Ascending aorta (tissue), 2 donors: ENCODE measurements at places on chromosomes 5 and 9. TPM values are rescaled to one million over a fixed set of nuclear protein-coding genes. Genes with fewer than 3 reads are reported as not detected.

DNA sequence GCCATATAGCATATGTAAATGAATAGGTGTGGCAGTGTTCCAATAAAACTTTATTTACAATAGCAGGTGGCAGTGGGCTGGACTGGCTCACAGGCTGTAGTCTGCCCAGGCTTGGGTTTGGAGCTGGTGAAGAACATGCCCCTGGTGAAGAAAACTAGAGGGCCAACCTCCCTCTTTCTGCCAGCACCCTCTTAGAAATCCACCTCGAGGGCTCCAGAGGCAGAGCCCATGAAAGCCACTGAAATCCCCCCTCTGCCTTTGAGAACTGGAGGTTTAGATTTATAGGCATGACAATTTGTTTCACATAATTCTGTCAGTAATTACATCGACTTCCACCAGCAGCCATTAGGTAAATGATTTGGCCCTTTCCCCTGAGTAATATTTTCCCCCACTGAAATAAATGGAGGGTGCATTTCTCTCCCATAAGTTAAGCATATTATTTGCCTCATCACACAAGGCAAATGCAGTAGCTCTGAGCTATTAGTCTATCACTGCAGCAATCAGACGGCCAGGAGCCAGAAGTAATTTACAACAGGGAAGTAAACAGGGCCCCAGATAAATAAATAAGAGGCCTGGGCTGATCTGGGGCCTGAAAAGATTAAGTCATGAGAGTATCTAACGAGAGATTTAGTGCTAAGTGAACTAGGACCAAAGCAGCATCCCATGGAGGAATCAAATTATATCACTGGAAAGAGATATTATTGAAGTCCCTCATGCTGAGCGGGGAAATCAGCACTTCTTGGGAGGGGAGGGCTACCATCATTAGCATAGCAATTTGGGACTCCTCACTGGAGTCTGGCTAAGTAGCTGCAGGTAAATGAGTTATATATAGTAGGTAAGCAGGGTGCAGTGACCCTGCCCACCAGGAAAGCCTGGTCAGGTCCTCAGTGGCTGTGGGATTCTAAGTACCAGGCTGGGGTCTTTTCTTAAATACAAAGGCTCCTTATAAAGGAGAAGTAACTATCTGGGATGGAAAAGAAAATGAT, 123.9 kb downstream of the SLIT3 start:
- H3K4me1 ChIP-seq, result no peaks in the 10 kb centered on the region
- H3K36me3 ChIP-seq, result no peaks in the 10 kb centered on the region
- DNase-seq, result no peak
- H3K27ac ChIP-seq, result no peak overlapping the region
- no peaks in the 10 kb centered on the region for H3K27me3 ChIP-seq

GRCh38 chr9:35611230-35611797, 6.3 kb downstream of the TESK1 start:
- no peaks in the 10 kb centered on the region for H3K27me3 ChIP-seq
- H3K4me1 ChIP-seq, result peaks cover 10% of the 10 kb centered on the region
- H3K36me3 ChIP-seq, result peaks cover 28% of the 10 kb centered on the region
- no peak for DNase-seq

GRCh38 chr5:72540759-72541438, 33.7 kb upstream of the ZNF366 start:
- no peaks in the 10 kb centered on the region for H3K36me3 ChIP-seq
- no peaks in the 10 kb centered on the region for H3K4me1 ChIP-seq
- DNase-seq, result no peak
- H3K27me3 ChIP-seq, result no peaks in the 10 kb centered on the region
- H3K4me3 ChIP-seq, result no peak overlapping the region

The CAAP1 gene
- 59.5 TPM for total RNA-seq

The IRX1 gene
- total RNA-seq, result 10.3 TPM

The NINJ1 gene
- total RNA-seq, result 156 TPM

DNA sequence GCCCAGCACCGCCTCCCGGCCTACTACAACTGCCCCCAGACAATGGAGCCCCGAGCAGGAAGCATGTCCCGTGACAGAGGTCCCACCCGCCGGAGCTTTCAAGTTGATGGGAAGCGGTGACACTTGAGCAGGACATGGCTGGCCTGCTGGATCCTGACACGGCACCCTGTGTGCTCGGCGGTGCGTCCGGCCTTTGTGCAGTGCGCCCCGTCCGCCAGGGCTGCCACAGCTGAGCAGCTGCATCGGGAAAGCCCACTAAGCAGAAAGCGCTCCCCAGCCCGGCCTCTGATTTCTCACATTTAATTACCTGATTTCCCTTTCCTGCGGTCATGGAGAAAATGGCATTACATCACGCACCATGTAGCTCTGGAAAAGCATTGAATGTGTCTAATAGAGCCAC, 611.9 kb downstream of the IRX1 start:
- no peak overlapping the region for H3K27ac ChIP-seq
- DNase-seq, result no peak
- no peaks in the 10 kb centered on the region for H3K36me3 ChIP-seq
- H3K27me3 ChIP-seq, result no peaks in the 10 kb centered on the region
- H3K4me3 ChIP-seq, result no peak overlapping the region

DNA sequence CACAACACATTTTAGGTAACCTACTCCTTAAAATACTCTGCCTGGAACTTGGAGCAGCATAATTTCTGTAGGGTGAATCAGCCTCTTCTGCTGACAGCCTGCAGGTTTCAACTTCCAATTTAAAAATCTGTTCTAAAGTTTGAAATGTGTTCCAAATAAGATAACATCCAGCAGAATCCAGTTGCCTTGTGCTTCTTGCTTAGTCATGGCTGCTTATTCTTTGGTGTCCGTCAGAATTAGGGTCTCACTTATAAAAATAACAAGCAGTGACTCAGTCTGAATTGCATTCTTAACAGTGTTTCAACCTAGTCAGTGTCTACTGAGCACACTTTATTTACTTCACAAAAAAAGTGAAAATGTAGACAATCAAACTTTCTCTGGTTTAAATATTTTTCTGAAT, 3.7 kb downstream of the CDH6 start:
- no peak overlapping the region for H3K4me3 ChIP-seq
- no peaks in the 10 kb centered on the region for H3K27me3 ChIP-seq
- H3K27ac ChIP-seq, result no peak overlapping the region
- H3K4me1 ChIP-seq, result no peaks in the 10 kb centered on the region
- H3K36me3 ChIP-seq, result no peaks in the 10 kb centered on the region
- no peak for DNase-seq

The ADAMTS13 gene
- 3.5 TPM for total RNA-seq

DNA sequence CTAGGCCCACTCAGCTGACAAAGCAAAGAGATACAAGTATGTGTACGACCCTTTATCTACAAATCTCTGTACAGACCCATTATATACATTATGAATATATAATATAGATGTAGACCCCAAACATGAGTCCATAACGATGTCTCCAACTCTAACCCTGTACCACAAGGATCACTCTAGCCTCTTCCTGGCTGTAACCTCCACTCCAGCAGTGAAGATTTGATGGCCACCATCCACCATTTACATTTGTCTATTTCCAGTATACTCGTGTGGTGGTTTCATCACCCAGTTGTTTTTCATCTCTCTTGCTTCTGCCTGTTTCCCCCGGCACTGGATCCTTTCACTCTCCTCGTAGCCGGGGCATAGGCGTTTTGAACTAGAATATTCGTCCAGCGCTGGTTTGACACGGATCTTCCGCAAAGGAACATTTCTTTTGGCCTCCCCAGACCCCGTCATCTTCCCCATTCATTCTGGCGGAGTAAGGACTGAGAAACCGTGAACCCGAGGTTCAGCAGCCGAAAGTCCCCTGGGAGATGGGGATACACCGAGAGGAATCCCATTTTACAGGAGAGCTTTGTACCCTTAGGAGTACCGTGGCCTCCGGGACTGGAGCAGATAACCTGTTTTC, 828 bp upstream of the TRIO start:
- no peak for DNase-seq
- no peaks in the 10 kb centered on the region for H3K4me1 ChIP-seq
- no peaks in the 10 kb centered on the region for H3K36me3 ChIP-seq
- H3K4me3 ChIP-seq, result peak overlapping the region; percentile 74
- peak overlapping the region; percentile 88 for H3K27ac ChIP-seq

The SH3PXD2B gene
- total RNA-seq, result 60.8 TPM

- no peak for DNase-seq
- no peak overlapping the region for H3K4me3 ChIP-seq
Measured at GRCh38 chr9:126451316-126451885, 124.8 kb downstream of the MVB12B start.

DNA sequence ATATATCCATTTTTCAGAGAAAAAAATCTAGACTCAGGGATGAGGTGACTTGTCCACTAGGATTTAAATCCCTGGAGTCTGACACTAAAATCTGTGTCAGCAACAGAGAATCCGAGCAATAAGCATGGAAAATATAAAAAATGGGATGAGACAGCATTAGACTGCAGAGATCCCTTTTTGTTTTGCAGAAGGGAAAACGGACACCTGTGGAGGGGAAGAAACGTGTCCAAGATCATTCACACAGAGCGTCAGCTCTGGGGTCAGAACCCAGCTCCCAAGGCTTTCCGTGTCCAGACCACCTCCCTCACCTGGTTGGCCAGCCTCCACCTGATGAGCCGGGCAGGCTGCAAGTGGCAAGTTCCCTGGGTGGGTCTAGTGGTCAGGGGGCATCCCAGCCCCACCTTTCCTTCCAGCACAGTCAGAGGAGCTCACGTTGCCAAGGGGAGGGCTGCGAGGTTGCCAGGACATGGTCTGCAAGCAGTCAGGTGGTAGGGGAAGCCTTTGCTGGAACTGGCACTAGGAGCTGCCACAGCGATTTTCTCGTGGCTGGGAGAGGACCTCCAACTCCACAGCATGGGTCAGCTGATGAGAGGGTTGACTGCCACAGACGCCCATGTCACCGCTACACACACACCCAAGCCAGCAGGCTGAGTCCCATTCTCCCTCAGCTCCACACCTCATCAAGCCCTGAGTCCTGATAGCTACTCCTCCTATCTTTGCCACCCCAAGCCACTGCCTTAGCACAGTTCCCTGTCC, 65.9 kb upstream of the CPLX2 start:
- H3K4me1 ChIP-seq, result no peaks in the 10 kb centered on the region
- no peaks in the 10 kb centered on the region for H3K27me3 ChIP-seq
- no peak overlapping the region for H3K27ac ChIP-seq
- H3K4me3 ChIP-seq, result no peak overlapping the region
- H3K36me3 ChIP-seq, result no peaks in the 10 kb centered on the region

DNA sequence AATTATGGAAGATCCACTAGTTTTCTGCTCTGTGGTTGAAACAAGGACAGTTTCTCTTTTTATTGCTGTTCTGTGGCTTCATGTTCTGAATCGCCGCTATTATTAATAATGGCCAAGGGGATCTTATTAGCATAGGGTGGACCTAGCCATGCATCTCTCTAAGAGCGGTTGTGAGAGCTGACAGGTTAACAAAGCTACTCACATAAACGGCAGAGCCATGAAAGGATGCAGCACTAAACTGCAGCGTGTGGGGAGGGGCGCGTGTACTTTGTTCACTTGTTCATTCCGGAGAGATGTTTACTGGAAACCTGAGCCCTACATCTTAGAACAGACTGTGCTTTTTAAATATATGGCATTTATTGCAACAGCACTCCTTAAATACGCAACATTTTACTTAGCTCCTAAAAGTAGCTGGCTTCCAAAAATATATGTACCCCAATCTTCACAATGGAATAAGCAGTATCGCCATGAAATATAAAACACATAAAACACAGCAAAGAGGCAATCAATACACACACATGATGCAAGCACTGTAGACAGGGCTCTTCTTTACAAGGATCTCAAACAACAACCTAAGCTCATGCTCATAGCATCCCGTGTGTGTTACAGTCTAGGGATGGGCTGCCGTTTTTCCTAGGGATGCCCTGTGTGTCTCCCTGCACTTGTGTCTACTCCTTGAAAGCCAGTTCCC, 424.6 kb downstream of the MED10 start:
- no peak overlapping the region for H3K27ac ChIP-seq
- DNase-seq, result no peak
- H3K4me1 ChIP-seq, result no peaks in the 10 kb centered on the region

DNA sequence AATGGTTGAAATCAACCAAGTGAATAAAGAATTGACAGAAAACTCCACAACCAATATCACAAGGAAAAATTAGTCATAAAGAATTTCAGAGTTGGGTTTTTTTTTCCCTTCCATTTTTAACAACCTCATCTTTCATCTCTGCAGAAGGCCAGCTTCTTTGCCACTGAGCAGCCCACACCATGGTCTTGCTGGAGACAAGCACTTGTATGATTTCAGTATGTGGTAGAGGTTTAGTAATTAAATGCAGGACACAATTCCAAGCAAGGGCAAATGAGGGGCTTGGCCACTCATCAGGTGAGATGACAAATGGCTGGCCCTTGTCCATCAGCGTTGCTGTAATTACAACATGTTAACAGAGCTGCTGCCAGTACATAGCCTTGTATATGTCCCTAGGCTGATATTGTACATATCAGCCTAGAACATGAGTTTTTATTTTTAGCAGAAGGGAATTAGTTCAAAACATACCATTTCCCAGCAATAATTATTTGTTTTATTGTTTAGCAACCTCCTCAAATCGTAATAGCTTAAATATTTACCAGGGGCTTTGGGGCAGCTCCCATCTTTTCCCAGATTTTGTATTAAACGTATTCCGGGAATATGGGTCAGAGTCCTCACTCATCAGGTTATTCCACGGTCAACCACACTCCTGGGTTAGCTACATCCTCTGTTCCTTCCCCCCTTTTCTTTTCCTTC, 5.0 kb upstream of the C9 start:
- H3K27ac ChIP-seq, result no peak overlapping the region
- H3K36me3 ChIP-seq, result peaks cover 23% of the 10 kb centered on the region
- H3K27me3 ChIP-seq, result no peaks in the 10 kb centered on the region
- H3K4me3 ChIP-seq, result no peak overlapping the region

The NR5A1 gene
- 0.96 TPM for total RNA-seq

DNA sequence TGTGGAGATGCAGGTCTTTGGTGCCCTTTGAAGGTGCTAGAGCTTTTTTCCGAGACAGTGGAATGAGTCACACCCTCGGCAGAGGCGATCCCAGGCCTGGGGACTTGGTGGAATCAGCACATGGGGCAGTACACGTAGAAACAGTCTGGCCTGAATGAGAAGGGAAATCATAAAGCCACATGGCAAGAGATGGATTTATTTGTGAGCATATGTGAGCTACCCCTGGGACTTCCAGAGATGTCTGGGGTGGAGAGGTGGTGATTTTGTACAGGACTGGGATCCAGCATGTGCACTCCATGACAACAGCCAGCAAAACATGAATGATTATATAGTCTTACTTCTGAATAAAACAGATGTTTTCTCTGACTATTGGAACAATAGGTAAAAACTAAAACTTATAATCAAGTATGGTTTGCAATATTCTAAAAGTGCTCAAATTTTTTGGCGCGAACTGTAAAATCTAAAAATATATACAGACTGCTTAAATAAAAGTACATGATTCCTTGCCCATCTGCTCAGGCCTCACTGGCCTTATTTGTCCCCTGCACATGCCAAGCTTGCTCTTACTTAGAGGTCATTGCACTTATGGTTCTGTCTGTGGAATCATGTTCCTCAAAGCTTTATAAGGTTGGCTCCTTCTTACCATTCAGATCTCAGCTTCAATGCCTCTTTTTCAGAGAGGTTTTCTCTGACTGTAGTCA, 54.7 kb upstream of the SMARCA2 start:
- no peaks in the 10 kb centered on the region for H3K27me3 ChIP-seq
- H3K4me1 ChIP-seq, result no peaks in the 10 kb centered on the region
- DNase-seq, result no peak
- no peaks in the 10 kb centered on the region for H3K36me3 ChIP-seq
- no peak overlapping the region for H3K27ac ChIP-seq

GRCh38 chr5:116409591-116410296, 164.9 kb downstream of the SEMA6A start:
- DNase-seq, result no peak
- no peak overlapping the region for H3K4me3 ChIP-seq
- H3K27me3 ChIP-seq, result no peaks in the 10 kb centered on the region
- H3K4me1 ChIP-seq, result no peaks in the 10 kb centered on the region
- H3K36me3 ChIP-seq, result no peaks in the 10 kb centered on the region
